Activated CD4-positive, alpha-beta T cell treated with anti-CD3 and anti-CD28 coated beads, Interleukin-2, amount 50 U/mL, for 4 hours (primary cell): ENCODE measurements at places on chromosomes 11 and 22.

DNA sequence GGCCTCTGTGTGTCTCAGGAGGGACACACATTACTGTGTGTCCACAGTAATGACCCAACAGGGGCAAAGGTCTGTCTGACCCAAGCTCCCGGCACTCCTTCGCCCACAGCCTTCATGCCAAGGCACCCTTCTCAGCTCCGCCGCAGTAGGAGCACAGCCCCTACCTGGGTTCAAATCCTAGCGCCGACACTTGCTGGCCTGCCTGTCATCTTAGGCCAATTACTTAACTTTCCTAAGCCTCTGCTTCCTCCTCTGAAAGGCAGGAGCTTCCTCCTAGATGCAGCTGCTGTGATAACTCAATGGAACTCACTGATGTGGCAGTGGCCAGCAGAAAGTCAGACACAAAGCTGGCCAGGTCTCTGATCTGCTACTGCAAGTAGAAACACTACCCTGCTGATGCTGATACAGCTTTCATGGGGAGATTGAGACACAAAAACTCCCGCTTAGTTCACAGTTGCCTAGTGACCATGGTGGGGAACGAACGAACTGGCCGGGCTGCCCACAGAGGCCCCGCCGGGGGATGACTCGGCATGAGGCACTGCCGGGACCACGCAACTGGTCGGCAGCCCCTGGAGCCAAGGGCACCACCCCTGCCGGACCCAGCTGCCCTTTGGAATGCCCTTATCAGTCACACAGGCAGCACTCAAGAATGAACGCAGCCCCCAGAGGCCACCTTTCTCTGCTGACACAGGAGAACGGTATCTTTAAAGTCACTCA is 8.1 kb downstream of the EHD1 start:
- DNase-seq, result no peak

GRCh38 chr11:68574308-68574707 is 110.0 kb upstream of the GAL start:
- DNase-seq, result no peak

DNA sequence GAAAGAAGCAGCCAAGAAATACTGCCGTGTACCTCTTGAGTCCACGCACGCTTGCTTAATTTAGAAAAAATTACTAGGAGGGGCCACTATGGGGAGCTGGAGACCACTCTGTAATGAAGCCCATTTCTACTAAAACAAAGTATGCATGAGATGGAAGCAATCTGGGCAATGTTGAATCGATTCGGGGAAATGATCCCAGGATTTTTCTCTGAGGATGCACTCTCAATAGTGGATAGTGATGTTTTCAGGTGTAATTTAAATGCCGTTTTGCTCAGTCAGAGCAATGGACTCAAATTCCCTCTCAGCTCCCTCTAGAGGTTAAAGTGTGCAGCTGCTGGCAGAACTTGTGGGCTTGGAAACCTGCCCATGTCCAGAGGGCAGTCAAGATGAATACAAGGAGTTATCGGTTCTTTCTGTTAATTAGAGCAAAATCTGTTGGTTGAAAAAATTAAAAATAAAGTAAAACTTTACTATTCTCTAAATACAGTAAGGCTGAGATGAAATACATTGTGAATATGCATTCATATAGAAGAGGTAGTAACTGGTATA is 64.1 kb downstream of the ME3 start:
- DNase-seq, result no peak

- peak; percentile 16 for DNase-seq
These were observed at the start of gene CASP1 for GRCh38 chr11:105034813-105035620. TSS of gene CASP1 (minus strand) at chr11:105035144. CDS start at chr11:105035113, 31 bp downstream.

DNA sequence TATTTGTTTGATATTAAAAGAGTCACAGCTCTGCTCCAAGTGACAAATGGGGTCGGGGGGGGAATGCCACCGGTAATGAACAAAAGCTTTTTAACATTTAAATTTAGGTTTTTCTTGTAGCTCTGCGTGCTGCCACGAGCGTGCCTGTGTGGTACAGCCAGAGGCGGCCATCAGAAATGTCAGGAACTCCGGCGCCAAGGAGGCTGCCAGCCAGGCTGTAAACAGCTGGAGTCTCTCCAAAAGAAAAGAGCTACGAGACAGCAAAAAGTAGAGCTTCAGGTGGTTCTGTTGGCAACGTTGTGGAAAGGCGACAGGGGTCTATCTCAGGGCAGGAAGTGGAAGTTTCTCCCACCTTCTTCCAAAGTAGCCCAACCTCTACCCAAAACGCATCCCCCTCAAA is 532.8 kb downstream of the OPCML start:
- no peak for DNase-seq

GRCh38 chr11:122599434-122599833 is 56.1 kb upstream of the UBASH3B start:
- no peak for DNase-seq

DNA sequence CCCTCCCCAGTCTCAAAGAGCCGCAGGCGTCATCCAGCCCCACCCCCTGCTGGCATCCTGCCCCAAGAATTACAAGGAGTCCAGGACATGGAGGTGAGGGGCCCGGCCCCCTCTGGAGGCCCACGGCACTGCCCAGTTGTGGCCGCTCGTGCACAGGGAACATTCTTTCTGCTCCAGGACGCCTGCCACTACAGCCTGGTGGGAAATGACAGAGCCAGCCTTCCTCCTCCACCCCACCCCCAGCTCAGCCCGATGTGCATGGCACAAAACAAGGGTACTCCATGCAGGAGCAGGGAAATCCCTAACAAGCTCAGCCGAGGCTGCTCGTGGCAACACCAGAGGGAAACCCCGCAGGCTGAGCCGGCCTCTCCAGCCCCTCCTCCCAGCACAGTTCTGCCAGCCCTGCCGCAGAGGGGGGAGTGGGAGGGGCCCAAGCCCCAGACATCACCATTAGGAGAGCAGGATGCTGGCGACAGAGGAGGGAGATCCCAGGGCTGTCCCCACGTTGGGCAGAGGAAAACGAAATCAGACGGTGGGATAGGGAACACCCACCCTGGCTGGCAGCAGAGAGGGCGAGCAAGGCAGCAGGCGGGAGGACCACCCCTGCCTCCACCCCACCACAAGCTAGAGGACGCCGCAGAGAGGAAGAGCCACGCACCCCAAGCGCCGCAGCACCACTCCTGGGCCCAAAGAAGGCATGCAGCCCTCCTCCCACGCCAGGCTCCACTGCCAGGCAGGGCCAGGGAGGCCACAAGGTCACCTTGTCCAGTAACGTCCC is 10.0 kb downstream of the IGSF9B start:
- DNase-seq, result no peak

DNA sequence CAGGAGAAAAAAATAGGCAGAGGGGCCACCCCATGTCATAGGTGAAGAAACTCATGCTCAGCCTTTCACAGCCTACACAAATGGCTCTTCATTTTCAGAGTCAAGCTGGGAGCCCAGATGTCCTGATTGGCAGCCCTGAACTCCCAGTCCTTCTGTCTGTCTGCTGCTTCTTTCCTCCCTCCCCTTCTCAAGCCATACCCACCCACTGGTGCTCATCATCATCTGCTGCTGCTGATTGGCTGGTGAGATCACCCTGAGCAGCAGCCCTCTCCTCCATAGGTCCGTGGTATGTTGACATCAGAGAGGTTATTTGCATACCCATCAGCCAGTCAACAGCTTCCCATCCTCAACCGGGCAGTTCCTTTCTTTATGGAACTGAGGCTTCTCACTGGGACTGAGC is 46.1 kb upstream of the PRDM11 start:
- no peak for DNase-seq

GRCh38 chr11:43576320-43576802 is 104.2 kb upstream of the HSD17B12 start:
- DNase-seq, result no peak

GRCh38 chr22:19434829-19435580 is 2.7 kb downstream of the MRPL40 start:
- DNase-seq, result no peak

- no peak for DNase-seq
These were observed 7.5 kb upstream of the MYH9 start for GRCh38 chr22:36395055-36395849.

GRCh38 chr11:116777056-116777455 is 4.3 kb upstream of the BUD13 start:
- no peak for DNase-seq

DNA sequence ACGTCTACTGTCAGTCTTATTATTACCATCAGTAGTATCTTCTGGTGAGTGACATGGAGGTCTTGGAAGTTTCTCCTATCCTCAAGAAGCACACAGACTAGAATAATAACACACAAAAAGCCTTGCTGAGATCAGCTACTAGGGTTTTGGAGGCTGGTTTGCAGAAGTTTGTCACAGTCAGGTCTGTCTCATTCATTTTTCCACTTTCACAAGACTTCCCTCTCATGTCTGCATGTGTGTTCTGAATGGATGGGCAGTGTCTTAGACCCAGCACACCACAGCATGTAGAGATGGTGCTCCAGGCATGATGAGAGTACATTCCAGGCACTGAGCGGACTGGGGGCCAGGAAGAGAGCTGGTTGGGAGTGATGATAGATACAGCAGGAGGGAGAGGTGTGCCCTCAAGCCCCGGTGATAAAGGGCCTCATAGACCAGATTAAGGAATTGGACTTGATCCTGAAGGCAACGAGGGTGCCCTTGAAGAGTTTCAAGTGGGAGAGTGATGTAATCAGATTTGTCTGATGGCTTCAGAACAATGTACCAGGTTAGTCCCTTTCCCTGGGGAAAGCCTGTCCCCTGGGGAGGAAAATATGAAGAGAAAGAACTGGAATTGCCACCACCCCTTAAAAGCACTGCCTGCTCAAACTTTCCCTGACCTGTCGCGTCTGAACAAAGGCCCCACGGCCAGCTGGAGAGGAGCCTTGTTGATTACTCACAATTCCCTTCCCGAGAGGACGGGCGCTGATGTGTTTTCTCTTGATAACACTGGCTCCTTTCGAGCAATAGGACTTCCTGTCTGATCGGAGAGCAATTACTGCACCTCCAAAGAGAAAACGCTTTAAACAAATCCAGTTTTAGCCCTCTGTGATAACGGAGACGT is 45.1 kb upstream of the LMO2 start:
- no peak for DNase-seq

GRCh38 chr22:49268924-49269323 is 558.7 kb downstream of the BRD1 start:
- no peak for DNase-seq

- no peak for DNase-seq
These were observed 72.9 kb downstream of the DSCAML1 start for GRCh38 chr11:117724104-117724503.

- DNase-seq, result no peak
These were observed 330 bp upstream of the POLD3 start for GRCh38 chr11:74592063-74592440.

DNA sequence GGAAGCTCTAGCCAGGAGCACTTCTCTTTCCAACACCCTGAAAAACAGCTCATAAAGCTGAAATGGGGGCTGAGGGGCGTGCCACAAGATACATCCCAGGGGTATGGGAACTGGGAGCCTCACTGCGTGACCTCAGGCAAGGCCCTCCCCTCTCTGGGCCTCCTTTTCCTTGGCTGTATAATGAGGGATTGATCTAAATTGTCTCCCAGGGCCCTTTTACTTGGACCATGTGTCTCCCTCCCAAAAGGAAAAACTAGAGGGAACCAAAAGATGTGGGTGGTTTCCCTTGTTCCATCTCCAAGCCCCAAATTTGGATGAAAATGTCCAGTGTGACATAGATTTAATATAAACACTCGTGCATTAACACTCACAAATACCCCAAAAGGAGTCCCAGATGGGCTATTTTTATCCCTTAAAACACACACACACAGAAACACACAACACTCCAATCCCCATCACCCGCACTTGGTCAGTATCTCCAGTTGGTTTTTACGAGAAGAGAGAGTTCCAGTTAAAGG is 25.9 kb upstream of the SMTN start:
- no peak for DNase-seq

DNA sequence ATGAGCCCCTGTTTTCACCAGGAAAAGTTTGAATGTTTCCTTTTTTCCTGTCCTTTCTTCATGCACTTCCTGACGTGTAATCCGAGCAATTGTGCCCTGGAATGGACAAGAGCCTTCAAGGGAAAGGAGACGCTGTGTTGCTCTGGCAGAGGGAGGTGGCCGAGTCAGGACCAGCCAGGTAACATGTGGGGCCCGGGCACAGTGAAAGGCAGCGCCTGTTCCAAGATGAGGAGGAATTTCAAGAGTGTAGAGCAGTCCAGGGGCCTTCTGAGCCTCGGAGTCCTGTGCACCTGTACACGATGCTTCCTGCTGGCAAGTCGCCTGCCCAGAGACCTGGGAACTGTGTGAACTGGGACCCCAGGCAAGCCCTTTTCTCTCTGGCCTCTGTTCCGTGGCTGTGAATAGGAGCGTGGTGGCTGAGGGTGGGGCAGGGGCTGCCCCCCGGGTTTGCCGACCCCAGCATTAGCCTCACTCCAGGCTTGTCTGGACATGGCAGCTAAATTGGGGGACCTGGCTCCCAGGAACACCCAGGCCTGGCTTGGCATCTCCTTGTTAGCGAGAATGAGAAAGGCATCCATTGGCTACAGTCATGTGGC is 92.0 kb downstream of the MYEOV start:
- no peak for DNase-seq

GRCh38 chr11:119030029-119030328 is 698 bp downstream of the SLC37A4 start:
- DNase-seq, result no peak

DNA sequence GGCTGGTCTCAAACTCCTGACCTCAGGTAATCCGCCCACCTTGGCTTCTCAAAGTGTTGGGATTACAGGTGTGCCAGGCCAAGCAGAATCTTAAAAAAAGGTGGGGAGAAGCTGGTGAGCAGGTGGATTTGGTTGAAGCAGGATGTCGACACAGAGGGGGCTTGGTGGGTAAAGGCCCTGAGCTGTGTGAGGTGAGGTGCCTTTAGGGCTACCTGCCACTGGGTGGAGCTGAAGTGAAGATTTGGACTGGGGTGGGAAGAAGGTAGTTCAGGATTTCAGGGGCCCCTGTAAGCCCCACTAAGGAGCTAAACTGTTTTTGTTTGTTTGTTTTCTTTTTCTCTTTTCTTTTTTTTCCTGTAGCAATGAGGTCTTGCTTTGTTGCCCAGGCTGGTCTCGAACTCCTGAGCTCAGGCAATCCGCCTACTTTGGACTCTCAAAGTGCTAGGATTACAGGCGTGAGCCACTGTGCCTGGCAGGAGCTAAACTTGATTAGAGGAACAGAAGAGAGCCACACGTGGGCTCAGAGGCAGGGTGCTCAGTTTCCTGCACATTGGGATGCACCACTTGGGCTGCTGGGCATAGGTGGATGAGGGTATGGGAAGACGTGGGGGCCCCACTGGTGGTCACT is 6.0 kb downstream of the P2RX6 start:
- DNase-seq, result no peak

DNA sequence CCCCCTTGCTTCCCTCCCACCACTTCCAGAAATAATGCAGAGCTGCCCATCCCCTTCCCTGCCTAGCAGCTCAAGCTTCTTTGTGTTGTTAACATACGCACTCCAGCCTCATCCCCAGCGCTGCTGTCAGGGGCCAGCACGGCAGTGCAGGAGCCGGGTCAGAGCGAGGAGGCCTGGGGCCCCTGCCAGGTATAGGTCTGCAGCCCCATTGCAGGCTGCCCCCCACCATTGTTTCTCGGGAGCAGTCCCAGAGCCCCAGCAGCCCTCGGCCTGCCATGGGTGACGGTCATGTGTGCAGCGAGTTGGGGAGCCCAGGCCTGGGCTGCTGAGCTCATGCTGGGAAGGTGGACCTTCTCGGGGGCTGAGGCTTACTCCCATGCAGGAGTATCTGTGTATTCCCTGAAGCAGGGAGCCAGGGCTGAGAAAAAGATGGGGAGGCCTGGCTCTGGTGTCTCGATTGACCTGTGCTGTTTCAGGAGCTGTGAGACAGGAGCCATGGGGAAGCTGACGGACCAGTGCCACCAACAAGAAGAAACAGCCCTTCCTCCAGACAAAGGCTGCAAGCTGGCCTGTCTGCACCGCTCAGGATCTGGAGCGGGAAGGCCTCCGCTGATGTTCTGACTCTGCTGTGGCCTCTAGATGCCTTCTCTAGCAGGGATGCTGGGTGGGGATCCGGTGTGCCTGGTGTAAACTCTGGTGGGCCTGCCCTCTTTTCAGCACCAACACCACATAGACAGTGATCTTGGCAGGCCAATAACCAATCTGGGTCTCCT is 220.5 kb upstream of the B3GAT1 start:
- no peak for DNase-seq
